Stimulated activated CD4-positive, alpha-beta T cell treated with anti-CD3 and anti-CD28 coated beads, Interleukin-1b, Interleukin-23, amount 100 ng/mL, for 24 hours (primary cell): ENCODE measurements at places on chromosomes 1 and 21.

DNA sequence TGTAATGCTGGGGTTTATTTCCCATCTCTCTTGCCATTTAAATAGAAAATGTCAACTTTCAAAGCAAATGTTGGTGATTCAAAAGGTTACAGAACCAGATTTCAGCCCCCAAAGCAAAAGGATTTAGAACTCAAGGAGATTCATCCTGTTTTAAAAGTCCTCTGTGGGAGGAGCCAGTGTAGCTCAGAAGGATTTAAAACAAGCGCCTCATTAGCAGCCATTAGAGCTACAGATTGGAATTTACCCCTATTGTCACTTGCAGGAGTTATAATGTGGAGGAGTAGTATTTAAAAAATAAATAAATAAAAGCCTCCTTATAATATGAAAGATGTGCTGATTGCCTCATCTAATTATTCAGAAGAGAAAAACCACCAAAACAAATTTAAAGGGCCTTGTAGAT is 107.8 kb downstream of the LAMC2 start:
- no peak for DNase-seq

DNA sequence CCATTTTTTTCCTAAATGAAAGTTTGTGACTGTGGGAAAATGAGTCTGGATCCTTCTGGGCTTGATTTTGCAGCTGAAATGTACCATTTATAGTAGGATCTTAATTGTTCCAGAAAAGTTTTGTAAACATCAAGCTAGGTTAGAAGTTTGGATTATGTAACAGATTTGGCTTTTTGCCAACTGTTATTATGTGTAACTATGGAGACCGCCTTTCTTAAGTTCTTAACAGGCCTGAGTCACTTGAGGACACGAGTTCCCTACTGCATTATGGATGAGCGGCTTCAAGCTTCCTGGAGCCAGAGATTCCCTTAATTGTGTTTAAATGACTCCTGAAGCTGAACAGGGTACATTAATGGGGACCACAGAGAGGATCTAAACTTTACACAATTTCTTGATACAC is 22.2 kb downstream of the SLC25A33 start:
- no peak for DNase-seq

GRCh38 chr21:26366781-26367180 is 196.2 kb upstream of the APP start:
- DNase-seq, result no peak

- DNase-seq, result no peak
Observed at GRCh38 chr1:181930187-181930586, 131.3 kb downstream of the ZNF648 start.

GRCh38 chr21:31222142-31222541 is 121.9 kb downstream of the TIAM1 start:
- no peak for DNase-seq

DNA sequence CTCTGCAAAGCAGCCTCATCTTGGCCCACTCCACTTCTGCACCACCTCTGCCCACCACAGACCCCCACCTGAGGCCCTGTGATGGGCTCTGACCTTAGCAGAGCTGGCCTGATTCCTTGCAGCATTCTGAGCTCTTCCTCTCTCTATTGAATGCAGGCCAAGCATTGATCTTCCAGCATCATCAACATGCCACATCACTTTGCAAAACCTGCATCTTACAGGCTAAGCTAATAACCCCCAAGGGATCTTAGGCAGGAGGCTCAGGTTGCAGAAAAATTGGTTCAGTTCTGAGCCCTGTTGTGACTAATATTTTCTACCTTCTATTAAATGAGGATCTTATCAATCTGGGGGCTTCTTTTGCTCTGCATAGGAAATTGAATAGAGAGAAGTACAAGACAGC is 78.7 kb downstream of the ATP1A1 start:
- DNase-seq, result no peak

DNA sequence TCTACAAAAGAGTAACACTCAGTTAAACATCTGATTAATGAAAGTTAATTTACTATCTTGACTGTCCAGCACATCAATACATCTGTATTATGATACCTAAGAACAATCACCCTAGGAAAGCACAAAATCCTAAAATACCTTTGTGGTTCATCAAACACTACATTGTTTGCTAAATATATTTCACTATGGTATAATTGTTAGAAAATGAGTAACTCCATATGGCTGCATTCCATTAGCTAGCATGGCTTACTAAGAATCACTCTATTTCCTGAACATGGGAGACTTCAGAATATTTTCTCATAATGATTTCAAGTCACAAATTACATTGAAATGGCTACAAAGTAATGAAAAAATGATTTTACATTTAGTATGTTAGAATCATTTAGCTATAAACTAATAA is 12.5 kb downstream of the TRMT1L start:
- DNase-seq, result no peak

DNA sequence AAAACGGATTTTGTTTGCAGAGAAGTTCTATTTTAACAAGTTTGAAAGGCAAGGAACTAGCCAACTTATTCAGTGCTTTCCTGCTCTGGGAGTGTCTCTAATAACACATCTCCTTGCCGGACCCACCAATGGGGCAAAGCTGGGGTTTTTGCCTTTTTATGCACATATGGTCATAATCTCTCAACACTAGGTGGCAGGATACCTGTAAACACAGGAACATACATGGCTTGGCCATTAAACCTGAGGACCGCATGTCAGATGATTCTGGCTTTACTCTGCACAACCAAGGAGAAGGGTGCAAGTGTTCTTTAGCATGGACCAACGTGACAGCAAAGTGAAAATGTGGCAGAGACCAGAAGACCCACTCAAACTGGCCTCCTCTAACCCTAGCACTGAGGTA is 4.9 kb downstream of the TMEM9 start:
- DNase-seq, result no peak

DNA sequence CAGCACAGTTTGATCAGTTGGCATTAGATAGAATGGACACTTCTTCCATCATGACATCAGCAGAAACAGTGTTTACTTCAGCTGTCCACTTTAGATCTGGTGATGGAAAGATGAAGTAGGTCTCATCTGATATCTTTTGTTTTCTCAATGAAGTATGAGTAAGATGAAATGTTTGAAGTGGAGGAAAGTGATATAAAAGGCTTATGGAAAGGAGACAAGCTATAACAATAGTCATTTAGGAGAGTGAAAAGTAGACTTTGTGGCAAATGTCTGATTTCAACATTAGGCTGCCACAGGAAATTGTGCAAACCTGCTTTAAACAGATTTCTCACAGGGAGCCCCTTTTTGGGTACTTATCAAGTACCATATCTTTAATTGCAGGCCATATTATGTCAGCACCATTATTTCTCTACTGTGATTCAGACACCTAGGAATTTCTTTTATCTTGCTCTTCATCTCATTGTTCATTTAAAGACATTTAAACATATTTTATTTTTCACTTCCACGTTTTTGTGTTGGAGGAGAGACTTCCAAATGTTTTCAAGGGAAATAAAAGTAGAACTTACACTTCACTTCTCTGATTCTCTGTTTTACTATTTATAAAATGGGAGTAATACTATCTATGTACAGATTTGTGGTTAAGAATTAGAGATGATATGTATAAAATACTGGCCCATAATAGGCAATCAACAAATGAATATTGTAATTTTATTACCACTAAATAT is 18.1 kb downstream of the PDC start:
- no peak for DNase-seq

GRCh38 chr1:172141341-172141881 is 279.1 kb upstream of the C1orf105 start:
- no peak for DNase-seq

GRCh38 chr1:226370144-226370923 is 37.6 kb downstream of the PARP1 start:
- DNase-seq, result no peak

GRCh38 chr1:81689531-81689941 is 111.2 kb upstream of the ADGRL2 start:
- no peak for DNase-seq

DNA sequence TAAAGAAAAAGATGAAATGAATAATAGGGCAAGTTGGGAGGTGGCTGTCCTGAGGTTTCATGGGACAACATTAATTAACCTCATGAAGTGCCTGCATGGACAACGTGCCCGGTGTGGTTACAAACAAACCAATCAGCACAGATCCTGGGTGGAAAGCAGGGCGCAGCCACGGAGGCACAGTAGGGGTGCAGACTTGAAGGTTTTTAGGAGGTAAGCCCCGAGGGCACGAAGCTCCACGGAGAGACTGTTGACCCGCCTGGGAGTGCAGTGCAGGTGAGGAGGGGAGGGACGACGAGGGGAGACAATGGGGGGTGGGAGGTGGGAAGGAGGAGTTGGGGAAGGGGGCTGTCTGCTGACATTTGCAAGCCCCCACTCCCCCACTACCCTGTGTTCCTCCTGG is 2.3 kb upstream of the RIPK4 start:
- DNase-seq, result no peak

GRCh38 chr1:219773775-219774174 is 154.6 kb downstream of the SLC30A10 start:
- no peak for DNase-seq

- DNase-seq, result no peak
Observed at GRCh38 chr1:143680304-143680703, 291.5 kb downstream of the FAM72C start.

GRCh38 chr1:66729523-66729922 is 22.7 kb upstream of the DYNLT5 start:
- DNase-seq, result no peak

DNA sequence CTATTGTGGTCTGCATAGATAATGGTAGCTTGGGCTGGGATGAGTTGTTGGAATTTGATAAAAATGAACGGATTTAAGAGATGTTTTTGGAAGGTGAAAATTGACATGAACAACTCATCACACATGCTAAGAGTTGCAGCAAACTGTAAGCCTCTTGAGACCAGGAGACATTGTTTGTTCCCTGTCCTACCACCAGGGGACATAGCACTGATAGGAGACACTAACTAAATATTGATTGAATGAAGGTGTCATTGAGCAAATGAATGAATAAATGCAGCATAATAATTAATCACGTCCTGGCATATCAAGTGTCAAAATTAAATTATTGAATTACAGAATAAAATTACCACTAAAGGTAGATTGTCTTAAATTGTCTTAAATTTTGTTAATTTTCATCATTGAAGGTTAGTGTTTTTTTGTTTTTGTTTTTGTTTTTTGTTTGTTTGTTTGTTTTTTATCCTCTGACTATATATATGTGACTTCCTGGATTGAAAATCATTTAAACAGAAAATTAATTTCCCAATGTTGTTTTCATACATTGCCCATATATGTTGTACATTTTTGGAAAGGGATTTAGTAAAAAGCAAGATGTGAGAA is 285.3 kb upstream of the C1orf105 start:
- no peak for DNase-seq

- DNase-seq, result no peak
Observed at GRCh38 chr1:39134768-39135333, 69.6 kb upstream of the MACF1 start.

- no peak for DNase-seq
Observed at GRCh38 chr1:1080122-1080757, 6.1 kb upstream of the RNF223 start.

DNA sequence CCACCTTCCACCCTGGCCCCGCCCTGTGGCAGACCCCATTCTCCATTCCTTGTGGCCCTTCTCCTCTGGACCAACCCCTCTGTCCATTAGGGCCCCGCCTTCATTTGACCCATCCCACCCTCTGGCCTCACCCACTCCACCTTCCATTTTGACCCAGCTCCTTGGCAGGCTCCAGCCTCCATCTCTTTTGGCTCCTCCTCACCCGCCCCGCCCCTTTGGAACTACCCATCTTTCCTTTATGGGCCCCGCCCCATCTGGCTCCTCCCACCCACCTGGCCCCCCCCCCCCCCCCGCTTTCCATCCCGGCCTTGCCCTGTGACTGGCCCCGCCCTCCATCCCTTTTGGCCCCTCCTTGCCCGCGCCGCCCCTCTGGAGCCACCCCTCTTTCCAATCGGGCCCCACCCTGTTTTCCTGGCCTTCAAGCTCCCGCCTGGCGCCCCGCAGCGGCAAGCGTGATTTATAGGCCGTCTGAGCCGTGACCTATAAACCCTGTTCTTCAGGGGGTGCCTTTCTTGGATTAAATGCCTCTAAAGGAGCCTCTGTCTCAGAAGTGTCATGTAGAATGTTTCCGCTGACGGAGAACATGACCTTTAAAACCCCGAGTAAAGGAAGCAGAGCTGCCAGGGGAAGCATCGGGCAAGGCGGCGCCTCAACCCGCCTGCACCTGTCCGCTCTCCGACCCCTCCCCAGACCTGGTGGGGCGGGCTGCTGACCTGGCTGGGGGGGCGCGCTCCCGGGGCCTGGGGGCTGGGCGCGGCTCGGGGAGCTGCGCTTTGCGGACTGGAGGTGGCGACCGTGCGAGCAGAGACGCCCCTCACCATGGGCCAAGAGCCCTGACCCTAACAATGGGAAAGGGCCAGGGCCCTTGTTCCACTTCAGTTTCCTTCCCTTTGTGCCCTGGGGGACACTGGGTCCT is 178.0 kb downstream of the CAMTA1 start:
- DNase-seq, result peak; percentile 25

DNA sequence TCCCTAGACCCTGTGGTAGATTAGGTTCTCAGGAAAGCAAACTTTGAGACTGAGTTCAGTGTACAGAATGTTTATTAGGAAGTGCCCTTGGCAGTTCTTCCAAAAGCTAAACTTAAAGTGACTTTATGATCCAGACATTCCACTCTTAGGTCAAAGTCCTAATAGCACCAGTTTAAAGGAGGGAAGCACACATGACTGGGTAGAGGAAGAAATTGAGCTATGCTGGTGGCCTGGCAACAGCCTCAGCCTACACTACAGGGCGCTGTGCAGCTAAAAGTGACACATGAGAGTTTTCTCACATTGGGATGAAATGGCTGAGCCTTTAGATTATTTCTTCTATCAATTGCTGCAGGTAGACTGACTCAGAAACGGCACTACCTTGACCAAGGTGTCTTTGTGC is 280.4 kb downstream of the BRINP2 start:
- DNase-seq, result no peak

GRCh38 chr21:42695697-42696380 is 42.4 kb downstream of the PDE9A start:
- no peak for DNase-seq

GRCh38 chr1:230668227-230668626 is 25.9 kb downstream of the COG2 start:
- no peak for DNase-seq

- no peak for DNase-seq
Observed at GRCh38 chr1:2394761-2395160, 3.1 kb downstream of the RER1 start.

GRCh38 chr1:28173980-28174297 is 2.6 kb downstream of the PTAFR start:
- no peak for DNase-seq

GRCh38 chr1:55400508-55400907 is 185.3 kb upstream of the USP24 start:
- no peak for DNase-seq

- DNase-seq, result no peak
Observed at GRCh38 chr1:72051538-72051937, 230.8 kb downstream of the NEGR1 start.

- DNase-seq, result no peak
Observed at GRCh38 chr1:226054519-226055327, 7.8 kb upstream of the H3-3A start.

- DNase-seq, result no peak
Observed at GRCh38 chr1:216420263-216420662, 3.0 kb downstream of the USH2A start.

- DNase-seq, result no peak
Observed at GRCh38 chr1:230922620-230923019, 54.3 kb upstream of the C1orf198 start.
